ENCODE measurements at places on chromosomes 7 and 10.

- no peak for DNase-seq
Observed at GRCh38 chr10:117454502-117454901, 79.3 kb upstream of the PDZD8 start.

- DNase-seq: no peak
Observed at GRCh38 chr7:155188821-155189581, 108.7 kb upstream of the INSIG1 start.

GRCh38 chr10:132925614-132926013 is 16.8 kb downstream of the CFAP46 start:
- DNase-seq: no peak

DNA sequence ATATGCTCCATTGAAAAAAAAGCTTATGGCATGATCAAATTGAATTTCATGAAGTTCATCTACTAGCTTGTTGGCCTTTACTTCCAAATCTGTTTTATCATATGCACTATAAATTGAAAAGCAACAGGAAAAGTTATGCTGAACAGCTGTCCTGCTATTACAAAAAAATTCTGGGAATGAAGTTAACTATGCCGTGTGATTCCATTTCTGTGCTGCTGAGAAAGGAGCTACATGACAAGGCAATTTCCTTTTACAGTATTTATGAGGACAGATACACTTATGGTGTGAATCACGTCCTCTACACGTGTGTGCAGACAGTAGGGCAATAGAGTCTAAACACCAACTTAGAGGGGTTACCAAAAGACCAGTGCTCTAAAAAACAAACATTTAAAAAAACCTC is 426.5 kb upstream of the AKR1E2 start:
- no peak for DNase-seq

- no peak for DNase-seq
Observed at GRCh38 chr10:132355754-132356153, 23.8 kb downstream of the LRRC27 start.

GRCh38 chr7:126057979-126058378 is 1128.4 kb upstream of the POT1 start:
- DNase-seq: no peak

- DNase-seq: no peak
Observed at GRCh38 chr7:52749880-52750279, 285.6 kb upstream of the POM121L12 start.

DNA sequence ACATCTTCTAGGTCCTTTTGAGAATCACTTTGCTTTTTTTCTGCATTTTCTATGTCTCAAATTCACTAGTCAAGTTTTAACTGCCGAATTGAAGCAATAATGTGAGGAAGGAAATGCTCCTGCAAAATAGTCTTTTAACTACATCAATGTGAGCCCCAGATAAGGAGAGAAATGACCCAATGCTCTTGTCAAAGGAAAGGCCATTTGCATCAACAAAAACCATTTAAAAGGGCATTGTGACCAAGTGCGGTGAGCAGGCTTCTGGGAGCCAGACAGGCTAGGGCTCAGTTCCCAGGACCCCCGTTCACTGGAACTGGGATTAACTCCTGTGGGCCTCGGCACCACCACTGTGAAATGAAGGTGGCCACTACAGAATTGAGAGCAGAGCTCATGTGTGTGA is 127.9 kb upstream of the EEPD1 start:
- no peak for DNase-seq

- no peak for DNase-seq
Observed at GRCh38 chr10:20454331-20454730, 442.8 kb downstream of the NEBL start.

DNA sequence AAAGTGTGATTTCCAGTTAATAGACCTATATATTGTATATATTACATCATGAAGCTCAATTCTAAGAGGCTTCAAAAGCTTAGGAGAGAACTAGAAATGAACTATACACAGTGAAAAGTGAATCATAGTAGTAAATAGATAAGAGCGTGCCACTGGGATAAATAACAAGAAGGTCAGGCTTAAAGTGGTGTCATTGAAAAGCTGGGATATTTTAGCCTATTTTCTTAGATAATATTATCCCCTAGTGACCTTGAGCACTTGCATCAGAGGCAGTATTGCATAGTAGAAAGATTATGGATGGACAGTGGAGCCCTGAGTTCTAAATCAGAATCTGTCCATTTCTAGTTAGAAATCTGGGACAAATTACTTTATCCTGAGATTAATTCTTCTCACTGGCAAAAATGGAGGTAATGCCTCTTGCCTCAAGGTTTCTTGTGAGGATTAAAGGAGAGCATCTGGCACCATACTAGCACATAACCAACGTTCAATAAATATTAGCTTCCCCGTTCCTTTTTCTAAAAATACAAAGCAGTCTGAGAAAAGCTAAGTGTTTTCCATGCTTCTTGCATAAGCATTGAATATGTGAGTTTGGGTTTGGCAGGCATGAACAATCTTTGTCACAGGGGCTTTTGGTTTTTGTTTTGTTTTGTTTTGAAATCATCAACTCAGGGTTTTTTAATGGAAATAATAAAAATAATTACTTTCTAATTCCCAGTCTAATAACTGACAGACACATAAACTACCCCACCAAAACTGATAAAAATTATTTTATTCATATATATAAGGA is 27.3 kb upstream of the MACC1 start:
- DNase-seq: no peak

- no peak for DNase-seq
Observed at GRCh38 chr10:28307267-28307666, 4.4 kb upstream of the MPP7 start.

DNA sequence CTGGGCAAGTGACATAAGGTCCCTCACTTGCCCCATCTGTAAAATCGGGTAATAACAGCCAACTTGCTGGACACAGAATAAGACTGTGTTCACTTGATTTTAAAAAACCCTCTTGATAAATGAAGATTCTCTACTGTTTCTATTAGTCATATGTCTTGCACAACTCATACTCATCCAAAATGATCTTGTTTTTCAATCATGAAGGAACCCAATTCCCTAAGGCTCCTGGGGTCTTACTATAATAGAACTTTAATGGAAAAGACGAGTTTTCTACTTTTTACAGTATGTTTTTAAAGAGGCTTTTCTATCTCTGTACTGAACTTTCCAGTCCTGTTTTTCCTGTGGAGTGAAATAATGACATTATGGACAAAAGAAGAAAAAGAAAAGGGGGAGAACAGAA is 103.8 kb downstream of the ARID5B start:
- no peak for DNase-seq

DNA sequence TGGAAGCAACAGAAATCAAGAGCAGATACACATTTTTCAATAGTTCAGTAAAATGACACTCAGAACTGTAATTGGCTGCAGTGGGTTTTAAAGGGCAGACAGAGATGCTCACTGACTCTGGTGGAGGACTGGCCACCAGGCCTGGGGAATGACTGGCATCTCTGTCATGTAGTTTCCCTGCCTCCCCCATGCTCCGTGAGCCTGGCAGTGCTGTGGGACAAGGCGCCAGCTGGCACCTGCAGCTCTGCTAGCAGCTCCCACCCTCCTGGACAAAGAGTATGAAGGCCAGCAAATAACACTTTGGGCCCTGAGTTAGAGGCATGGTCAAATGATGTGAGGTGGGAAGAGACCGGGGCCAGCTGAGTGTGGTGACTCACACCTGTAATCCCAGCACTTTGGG is 15.0 kb downstream of the TSPAN33 start:
- DNase-seq: no peak

- no peak for DNase-seq
Observed at GRCh38 chr10:121732656-121733445, 134.6 kb upstream of the FGFR2 start.

DNA sequence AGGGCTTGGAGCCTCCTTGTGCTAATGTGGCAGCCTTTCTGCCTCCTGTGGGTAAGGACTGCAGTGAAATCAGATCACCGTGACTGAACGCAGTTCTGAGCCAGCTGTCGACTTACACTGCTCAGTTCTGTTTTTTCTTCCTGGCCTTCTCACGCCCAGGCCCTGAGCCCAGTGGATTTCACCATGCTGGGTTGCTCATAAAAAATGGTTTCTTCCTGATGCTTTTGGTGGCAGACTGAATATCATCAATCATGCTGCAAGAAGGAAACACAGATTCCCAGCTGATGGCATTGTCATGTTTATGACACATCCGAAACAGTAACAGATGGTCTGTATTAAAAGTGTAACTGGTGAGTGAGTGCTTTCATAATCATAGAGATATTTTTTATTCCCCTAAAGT is 389.6 kb downstream of the GALNT17 start:
- no peak for DNase-seq

- no peak for DNase-seq
Observed at GRCh38 chr7:43119371-43120075, 7.1 kb downstream of the HECW1 start.

DNA sequence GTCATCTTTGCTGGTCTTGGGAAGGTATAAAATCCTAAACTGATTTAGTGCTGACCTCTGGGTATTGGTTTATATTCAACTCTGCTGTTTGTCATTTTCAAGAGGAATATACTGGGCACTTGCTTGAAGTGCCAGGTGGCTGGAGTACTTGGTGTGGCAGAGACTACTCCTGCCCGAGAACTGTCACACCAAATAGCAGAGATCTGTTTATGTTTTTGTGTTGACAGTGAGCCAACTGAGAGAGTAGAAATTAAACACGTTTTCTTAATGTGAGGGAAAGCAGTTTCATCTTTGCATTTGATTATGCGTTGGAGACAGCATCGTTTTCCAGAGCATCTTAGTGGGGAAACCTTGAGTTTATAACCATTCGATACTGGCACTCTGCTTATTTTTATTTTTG is 174.4 kb downstream of the CDCA7L start:
- DNase-seq: no peak

- no peak for DNase-seq
Observed at GRCh38 chr10:110612087-110612486, 32.0 kb upstream of the RBM20 start.

DNA sequence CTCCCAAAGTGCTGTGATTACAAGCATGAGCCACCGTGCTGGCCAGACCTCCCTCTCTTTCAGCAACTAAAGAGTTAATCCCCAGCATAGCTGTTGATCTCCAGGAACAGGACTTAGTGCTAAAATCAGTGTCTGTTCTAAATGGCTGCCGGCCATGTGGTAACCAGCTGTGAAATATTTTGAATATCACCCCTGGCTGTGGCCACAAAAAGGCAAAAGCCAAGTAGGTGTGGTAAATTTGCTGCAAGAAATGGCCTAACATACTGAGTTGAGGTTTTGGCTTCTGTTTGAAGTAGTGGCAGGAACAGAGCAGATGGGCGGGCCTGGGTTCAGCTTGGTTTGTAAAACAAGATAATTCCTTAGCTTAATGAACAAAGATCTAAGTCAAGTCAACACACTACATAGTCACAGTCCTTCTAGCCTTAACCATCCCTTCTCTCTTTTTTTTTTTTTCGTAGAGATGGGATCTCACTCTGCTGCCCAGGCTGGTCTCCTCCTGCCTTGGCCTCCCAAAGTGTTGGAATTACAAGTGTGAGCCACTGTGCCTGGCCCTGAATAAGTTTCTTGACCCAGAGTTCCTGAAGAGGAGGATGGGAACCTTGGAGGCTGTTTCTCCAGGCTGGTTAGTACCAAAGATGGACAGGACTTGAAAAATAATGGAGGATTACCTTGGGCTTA is 22.7 kb upstream of the AGFG2 start:
- peak; percentile 35 for DNase-seq

DNA sequence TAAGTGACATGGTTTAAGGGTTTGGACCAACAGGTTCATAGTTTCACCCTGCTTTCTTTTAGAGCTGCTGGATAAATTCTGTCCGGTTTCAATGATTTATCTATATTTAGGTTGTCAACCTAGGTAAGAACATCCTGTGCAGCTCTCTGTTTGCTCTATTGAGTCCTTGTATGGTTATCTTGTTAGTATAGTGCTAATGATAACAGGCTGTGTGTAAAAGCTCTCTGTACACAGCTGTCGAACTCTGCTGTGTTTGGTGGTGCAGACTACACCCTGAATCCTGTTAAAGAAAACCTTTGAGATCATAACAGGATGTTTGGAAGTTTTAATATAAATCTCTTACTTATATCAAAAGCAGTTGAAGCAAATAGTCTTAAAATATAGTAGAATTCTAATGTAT is 219.2 kb downstream of the SDK1 start:
- DNase-seq: no peak

- no peak for DNase-seq
Observed at GRCh38 chr7:150797661-150798060, 2.5 kb downstream of the TMEM176B start.

DNA sequence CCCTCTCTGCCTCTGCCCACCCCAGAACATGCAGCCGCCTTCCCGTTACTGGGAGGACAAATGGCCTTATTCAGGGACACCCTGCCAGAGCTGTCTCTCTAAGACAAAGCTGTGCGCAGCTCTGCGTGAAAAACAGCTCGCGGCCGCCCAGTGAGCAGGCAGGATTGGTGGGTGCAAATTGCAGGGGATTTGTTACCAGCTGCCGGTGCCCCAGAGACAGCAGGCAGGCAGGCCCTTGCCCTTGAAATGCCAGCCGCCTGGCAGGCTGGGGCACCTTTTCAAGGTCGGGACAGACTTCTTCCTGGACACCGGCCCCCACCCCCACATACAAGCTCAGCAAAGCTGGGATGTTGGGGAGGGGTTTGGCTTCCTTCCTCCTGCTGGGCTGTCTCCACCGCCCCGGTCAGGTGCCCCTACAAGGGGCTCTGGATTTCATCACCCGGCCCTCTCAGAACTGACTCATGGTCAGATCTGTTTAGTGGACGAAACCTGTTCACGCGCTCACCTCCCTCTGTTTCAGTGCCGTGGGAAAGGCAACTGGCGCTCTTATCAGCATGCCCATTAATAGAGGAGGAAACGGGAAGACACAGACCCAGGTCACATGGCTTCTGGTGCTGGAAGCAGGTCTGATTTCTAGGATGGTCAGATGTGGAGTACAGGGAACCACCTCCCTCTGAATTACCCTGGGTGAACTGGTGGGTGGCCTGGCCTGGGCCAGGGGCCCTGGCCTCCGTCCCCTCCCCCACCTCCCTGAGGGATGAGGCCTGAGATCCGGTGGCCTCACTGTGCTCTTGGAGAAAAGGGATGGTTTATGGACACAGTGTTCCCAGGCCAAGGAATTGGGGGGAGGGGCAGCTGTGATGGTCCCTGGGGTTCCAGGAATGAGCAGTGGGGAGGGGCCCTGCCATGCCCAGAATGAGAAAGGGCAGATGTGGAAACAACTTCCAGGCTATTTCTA is 123.9 kb upstream of the PPIF start:
- DNase-seq: no peak

DNA sequence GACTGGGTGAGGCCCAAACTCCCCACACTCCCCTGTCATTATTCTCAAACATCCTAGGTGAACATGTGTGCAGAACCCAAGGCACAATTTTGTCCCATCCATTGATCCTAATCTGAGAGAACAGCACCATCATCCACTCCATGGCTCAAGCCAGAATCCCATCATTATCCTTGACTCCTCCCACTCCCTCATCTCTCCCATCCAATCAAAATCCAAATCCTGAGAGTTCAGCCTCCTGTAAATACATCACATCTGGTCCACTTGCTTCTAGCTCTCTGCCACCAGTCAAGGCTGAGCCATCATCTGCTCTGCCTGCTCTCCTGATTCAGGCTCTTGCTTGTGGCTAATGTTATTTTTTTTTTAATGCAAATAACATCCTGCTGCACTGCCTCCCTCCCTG is 75.9 kb upstream of the SLF2 start:
- DNase-seq: no peak

DNA sequence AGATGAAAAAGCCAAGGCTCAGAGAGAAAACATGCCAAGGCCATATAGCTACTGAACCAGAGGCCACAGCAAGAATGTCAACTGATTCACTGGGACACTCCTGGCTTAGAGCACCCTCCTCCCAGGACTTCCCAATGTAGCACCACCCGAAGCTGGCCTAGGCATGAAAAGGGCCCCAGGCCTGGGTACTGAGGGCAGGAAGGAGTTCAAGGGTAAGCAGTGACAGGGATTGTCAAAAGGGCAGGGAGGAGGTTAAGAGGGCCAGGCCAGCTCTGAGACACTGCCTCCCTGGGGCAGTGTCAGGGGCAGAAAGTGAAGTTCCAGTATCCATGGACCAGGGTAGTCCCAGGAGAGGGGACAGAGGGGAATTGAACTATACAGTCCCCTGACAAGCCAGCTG is 57.8 kb downstream of the FRMPD2 start:
- no peak for DNase-seq
